Suprapubic skin (tissue), 4 donors: ENCODE measurements at places on chromosomes 3 and 15. TPM values are rescaled to one million over a fixed set of nuclear protein-coding genes. Genes with fewer than 3 reads are reported as not detected.
A peak's percentile ranks its signal among the peaks of the same experiment; 100 is the strongest.

GRCh38 chr15:74937590-74938371 is at the start of gene COX5A:
TSS of gene COX5A (minus strand) at chr15:74938073. CDS start at chr15:74938014, 59 bp downstream.
- H3K27ac ChIP-seq: peak within 1 kb of the TSS; percentile 93
- no peaks in the 10 kb centered on the region for H3K36me3 ChIP-seq
- peak within 1 kb of the TSS; percentile 91 for H3K4me3 ChIP-seq
- H3K4me1 ChIP-seq: peaks cover 15% of the 10 kb centered on the region
- DNase-seq: peak; percentile 97
- H3K27me3 ChIP-seq: no peaks in the 10 kb centered on the region

DNA sequence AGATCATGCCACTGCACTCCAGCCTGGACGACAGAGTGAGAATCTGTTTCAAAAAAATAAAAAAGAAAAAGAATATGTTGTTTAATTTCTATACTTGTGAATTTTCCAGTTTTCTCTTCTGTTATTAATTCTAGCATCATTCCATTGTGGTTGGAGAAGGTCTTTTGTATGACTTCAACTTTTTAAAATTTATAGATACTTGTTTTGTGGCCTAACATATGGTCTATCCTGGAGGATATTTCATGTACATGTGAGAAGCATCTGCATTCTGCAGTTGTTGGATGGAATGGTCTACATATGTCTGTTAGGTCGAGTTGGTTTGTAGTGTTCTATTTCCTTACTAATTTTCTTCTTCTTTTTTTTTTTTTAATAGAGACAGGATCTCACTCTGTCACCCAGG is 35.6 kb downstream of the MAP1A start:
- H3K36me3 ChIP-seq: peaks cover 42% of the 10 kb centered on the region
- H3K4me3 ChIP-seq: no peak overlapping the region
- no peaks in the 10 kb centered on the region for H3K27me3 ChIP-seq

DNA sequence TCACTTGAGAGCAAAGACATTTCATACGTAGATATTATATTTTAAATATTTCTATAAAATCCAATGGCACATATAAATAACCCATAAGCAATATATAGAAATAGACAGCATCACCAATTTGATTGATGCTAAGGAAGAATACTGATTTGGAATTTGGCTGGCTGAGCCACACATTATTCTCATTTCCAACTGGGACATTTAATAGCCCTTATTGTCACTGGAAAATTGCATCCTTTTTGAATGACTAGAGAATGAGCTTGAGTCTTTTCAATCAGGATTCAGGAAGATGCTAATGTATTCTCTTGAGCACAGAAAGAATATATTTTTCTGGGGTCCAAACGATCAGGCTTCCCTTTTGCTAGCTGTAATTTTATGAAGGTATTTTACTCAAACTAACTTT is 70.9 kb upstream of the KCNH8 start:
- no peaks in the 10 kb centered on the region for H3K36me3 ChIP-seq
- H3K4me3 ChIP-seq: no peak overlapping the region
- H3K4me1 ChIP-seq: no peaks in the 10 kb centered on the region
- no peak for DNase-seq
- no peaks in the 10 kb centered on the region for H3K27me3 ChIP-seq
- no peak overlapping the region for H3K27ac ChIP-seq

DNA sequence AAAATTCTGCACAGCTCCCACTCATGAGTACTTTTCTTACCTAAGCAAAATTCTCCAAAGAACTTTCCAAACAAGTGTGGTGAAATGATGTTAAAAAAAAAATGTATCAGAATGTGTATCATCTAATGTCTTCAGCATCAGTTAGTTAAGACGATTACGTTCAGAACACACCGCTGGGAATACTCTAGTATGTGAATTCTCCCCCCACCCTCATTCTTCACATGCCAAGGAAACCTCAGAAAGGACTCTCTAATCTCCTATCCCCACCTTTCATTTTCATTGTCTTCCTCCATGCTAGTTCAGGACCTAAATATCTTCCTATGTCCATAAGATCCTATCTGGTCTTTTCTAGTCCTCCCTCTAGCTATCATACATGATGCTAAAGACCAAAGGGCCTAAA is 457.4 kb downstream of the SHQ1 start:
- H3K27me3 ChIP-seq: no peaks in the 10 kb centered on the region
- no peak overlapping the region for H3K4me3 ChIP-seq
- DNase-seq: no peak
- H3K4me1 ChIP-seq: peaks cover 15% of the 10 kb centered on the region

Gene EEF1AKMT4
- 10.7 TPM for total RNA-seq
